Caco-2 (cell line): ENCODE measurements at places on chromosomes 3 and 15. TPM values are rescaled to one million over a fixed set of nuclear protein-coding genes. Genes with fewer than 3 reads are reported as not detected.

- no peak for DNase-seq
- H3K4me1 ChIP-seq = no peaks in the 10 kb centered on the region
- H3K27ac ChIP-seq = no peak overlapping the region
- H3K36me3 ChIP-seq = no peaks in the 10 kb centered on the region
These were observed 202.3 kb downstream of the CADPS start for GRCh38 chr3:62672988-62673313.

- H3K4me1 ChIP-seq = no peaks in the 10 kb centered on the region
- no peaks in the 10 kb centered on the region for H3K27me3 ChIP-seq
- DNase-seq = no peak
- H3K27ac ChIP-seq = no peak overlapping the region
- H3K4me3 ChIP-seq = no peak overlapping the region
These were observed 22.1 kb upstream of the MGLL start for GRCh38 chr3:127844326-127844942.

Gene MCTP2
- total RNA-seq = 9.9 and 10.9 TPM in 2 replicates

Gene CHAC1
- 54.0 and 55.8 TPM in 2 replicates for total RNA-seq

DNA sequence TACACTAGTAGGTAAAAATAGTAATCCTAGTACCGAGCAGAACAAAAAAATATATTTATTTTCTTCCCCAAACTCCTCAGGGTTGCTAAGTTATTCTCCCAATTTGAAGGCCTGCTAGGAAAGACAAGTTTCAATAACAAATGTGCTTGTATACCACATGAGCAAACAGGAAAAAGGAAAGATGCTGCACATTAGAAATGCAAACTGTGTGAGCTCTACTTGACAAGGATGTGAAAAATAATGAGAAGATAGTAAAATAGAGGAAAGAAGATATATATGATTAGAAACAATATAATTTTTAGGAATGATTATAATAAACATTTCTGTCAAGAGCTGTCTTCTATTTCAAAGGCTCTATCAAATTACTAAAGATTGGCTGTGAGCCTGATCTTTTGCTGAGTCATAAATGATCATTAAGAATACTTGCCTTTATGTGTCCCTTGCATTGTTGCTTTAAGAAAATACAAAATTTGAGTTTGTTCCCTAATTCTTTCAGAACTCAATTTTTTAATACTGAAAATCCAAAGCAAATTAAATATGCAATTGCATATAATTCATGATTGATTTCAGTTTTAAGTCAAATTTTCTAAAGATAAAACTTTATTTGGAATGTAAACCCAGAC, 174.2 kb downstream of the NEK10 start:
- no peaks in the 10 kb centered on the region for H3K36me3 ChIP-seq
- DNase-seq = no peak
- no peaks in the 10 kb centered on the region for H3K27me3 ChIP-seq
- H3K4me1 ChIP-seq = no peaks in the 10 kb centered on the region

GRCh38 chr15:72790302-72790910, 6.8 kb upstream of the ADPGK start:
- no peak overlapping the region for H3K4me3 ChIP-seq
- no peak for DNase-seq
- no peak overlapping the region for H3K27ac ChIP-seq
- no peaks in the 10 kb centered on the region for H3K27me3 ChIP-seq

DNA sequence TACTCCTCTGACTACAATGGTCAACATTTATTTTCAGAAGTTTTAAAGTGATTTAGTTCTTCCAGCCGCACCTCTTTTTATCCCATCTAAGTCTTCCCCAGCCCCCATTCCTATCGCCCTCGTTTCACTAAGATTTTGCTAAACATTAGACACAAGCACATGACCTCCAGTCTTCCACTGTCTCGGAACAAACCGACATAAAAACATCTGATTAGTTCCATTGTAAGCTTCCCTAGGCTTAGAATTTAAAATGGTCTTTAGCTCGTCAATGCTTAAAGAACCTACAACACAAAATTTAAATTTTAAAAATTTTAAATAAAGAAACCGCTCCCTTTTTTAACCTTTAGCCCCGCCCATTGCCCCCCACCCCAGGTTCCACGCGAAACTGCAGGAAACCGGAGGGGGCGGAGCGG, 284 bp upstream of the TSC22D2 start:
- no peaks in the 10 kb centered on the region; the same call in 1 of the 2 replicates for H3K36me3 ChIP-seq
- peak overlapping the region; percentile 99 for H3K27ac ChIP-seq
- no peak for DNase-seq
- H3K4me3 ChIP-seq = peak overlapping the region; percentile 99

GRCh38 chr3:186386883-186387560, 25.0 kb upstream of the DGKG start:
- no peak for DNase-seq
- no peak overlapping the region for H3K27ac ChIP-seq
- no peaks in the 10 kb centered on the region for H3K27me3 ChIP-seq
- H3K4me1 ChIP-seq = no peaks in the 10 kb centered on the region; the same call in 1 of the 2 replicates
- no peak overlapping the region for H3K4me3 ChIP-seq

DNA sequence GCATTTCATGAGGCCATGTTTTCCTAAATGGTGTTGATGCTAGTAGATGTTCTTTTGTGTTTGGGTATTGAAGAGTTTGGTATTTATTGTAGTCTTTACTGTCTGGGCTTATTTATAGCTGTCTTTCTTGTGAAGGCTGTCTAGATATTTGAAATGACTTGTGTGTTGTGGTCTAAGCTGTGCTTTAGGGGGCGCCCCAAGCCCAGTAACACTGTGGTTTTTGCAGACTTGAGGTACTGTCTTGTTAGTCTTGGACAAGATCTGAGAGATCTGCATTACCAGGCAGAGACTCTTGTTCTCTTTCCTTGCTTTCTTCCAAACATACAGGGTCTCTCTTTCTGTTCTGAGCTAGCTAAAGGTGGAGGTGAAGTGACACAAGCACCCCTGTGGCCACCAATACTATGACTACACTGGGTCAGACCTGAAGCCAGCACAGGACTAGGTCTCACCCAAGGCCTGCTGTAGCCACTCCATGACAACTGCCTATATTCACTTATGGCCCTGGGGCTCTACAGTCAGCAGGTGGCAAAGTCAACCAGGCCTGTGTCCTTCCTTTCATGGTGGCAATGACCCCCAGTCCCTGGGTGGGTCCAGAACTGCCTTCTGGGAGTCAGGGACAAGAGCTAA, 152.1 kb upstream of the TBC1D5 start:
- peak overlapping the region; percentile 24 for H3K27ac ChIP-seq
- H3K4me3 ChIP-seq = no peak overlapping the region
- peaks cover 25% of the 10 kb centered on the region for H3K4me1 ChIP-seq
- no peaks in the 10 kb centered on the region for H3K27me3 ChIP-seq
- peak; percentile 54 for DNase-seq

DNA sequence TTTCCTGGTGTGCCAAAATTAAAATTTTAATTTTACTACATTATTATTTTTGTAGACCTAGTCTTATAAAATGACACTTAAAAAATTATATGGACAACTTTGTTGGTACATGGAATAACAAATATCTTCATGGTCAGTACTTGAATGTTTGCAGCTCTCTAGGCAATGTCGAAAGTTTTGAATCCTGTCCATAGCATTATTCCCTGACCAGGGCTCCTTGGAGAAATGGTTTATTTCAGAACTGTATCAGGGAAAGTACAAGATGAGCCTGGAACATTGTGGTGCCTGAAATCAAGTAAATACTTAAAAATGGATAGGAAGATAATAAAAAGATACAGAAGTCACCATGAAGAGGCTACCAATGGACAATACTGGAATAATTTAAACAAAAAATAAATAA, 47.6 kb downstream of the ALDH1A2 start:
- no peaks in the 10 kb centered on the region for H3K36me3 ChIP-seq
- no peak overlapping the region for H3K27ac ChIP-seq
- DNase-seq = no peak
- H3K4me1 ChIP-seq = no peaks in the 10 kb centered on the region
- H3K27me3 ChIP-seq = no peaks in the 10 kb centered on the region

- no peaks in the 10 kb centered on the region for H3K36me3 ChIP-seq
- DNase-seq = no peak
- H3K27me3 ChIP-seq = no peaks in the 10 kb centered on the region
- H3K4me3 ChIP-seq = no peak overlapping the region
- no peak overlapping the region for H3K27ac ChIP-seq
These were observed 689.6 kb downstream of the MECOM start for GRCh38 chr3:168973897-168974296.

DNA sequence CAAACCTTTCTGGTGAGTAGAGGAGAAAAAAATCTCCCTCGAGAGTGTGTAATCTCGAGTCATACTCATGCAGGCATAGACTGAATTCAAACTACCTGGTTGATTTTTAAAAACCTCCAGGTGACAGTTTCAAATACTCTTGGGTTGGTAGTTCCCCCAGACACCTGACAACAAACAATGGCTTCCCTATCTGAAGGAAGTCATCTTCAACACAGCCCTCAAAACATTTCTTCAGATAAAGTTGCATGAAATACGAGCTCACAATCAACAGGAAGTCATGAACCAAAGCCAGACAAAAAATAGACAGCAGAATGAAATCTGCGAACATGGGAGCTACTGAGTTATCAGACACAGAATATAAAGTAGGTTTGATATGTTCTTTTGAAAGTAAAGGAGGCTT, 112.8 kb downstream of the ST8SIA2 start:
- H3K4me1 ChIP-seq = peaks cover 14% of the 10 kb centered on the region
- H3K27me3 ChIP-seq = no peaks in the 10 kb centered on the region
- no peak overlapping the region for H3K27ac ChIP-seq
- H3K36me3 ChIP-seq = no peaks in the 10 kb centered on the region
- no peak overlapping the region for H3K4me3 ChIP-seq

- DNase-seq = no peak
- H3K4me1 ChIP-seq = no peaks in the 10 kb centered on the region
- no peaks in the 10 kb centered on the region for H3K36me3 ChIP-seq
- no peak overlapping the region for H3K4me3 ChIP-seq
These were observed 12.5 kb downstream of the GASK1A start for GRCh38 chr3:42991341-42992315.

DNA sequence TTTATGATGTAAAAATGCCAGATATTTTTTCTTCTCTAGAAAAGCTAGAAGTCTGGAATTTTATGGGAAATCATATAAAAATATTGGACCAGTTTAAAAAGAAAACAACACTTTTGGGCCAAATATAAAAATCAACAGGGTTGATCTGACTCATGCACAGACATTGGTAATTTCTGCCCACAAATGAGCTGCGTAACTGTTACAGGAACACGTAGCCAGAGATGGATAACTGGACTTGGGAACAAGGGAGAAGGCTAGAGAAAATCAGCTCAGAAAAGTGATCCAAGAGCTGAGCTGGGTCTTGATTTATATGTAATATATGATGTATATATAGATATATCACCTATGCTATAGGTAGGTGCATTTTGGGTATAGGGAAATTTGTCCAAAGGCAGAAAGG, 36.8 kb upstream of the NAALADL2 start:
- no peak overlapping the region for H3K4me3 ChIP-seq
- DNase-seq = no peak
- H3K36me3 ChIP-seq = no peaks in the 10 kb centered on the region
- no peak overlapping the region for H3K27ac ChIP-seq
- no peaks in the 10 kb centered on the region for H3K27me3 ChIP-seq

GRCh38 chr15:29749365-29750086, 72.7 kb downstream of the TJP1 start:
- H3K4me1 ChIP-seq = 0 out of 2 replicates have a peak, but pooled peaks cover 7% of the 10 kb centered on the region
- DNase-seq = no peak
- H3K36me3 ChIP-seq = no peaks in the 10 kb centered on the region
- H3K27me3 ChIP-seq = no peaks in the 10 kb centered on the region
- no peak overlapping the region for H3K4me3 ChIP-seq
- H3K27ac ChIP-seq = peak overlapping the region; percentile 58

DNA sequence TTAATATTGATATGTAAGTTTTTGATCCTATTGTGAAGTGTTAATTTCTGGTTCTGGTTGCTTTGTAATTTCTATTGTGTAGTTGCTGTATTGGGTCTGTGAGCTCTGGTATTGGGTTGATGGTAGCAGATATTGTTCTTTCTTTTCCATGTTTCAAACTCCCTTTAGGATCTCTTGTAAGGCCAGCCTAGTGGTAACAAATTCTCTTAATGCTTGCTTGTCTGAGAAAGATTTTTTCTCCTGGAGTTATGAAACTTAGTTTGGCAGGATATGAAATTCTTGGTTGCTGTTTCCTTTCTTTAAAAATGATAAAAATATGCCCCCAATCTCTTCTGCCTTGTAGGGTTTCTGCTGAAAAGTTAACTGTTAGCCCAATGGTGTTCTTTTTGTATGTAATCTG, 268.6 kb upstream of the PLSCR5 start:
- no peak overlapping the region for H3K4me3 ChIP-seq
- no peaks in the 10 kb centered on the region for H3K4me1 ChIP-seq
- H3K27me3 ChIP-seq = no peaks in the 10 kb centered on the region

DNA sequence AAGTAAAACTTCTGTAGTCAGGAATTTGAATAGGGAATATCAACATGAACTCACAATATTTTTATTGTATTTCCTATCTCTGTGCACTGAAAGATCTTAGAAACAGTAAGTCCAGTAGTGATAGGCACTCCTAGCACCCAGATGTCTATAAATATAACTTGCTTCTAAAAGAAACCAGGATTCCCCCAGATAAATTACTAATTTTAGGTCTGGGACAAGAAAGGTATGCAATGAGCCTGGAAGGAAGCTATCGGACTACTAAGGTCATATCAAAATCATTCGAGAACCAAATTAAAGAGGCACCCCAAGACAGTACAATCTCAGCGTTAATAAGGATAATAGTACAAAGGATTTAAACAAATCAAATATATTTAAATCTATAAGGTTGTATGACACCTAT, 47.4 kb downstream of the CLDN18 start:
- no peaks in the 10 kb centered on the region for H3K36me3 ChIP-seq
- DNase-seq = no peak
- no peak overlapping the region for H3K4me3 ChIP-seq
- H3K27me3 ChIP-seq = no peaks in the 10 kb centered on the region

DNA sequence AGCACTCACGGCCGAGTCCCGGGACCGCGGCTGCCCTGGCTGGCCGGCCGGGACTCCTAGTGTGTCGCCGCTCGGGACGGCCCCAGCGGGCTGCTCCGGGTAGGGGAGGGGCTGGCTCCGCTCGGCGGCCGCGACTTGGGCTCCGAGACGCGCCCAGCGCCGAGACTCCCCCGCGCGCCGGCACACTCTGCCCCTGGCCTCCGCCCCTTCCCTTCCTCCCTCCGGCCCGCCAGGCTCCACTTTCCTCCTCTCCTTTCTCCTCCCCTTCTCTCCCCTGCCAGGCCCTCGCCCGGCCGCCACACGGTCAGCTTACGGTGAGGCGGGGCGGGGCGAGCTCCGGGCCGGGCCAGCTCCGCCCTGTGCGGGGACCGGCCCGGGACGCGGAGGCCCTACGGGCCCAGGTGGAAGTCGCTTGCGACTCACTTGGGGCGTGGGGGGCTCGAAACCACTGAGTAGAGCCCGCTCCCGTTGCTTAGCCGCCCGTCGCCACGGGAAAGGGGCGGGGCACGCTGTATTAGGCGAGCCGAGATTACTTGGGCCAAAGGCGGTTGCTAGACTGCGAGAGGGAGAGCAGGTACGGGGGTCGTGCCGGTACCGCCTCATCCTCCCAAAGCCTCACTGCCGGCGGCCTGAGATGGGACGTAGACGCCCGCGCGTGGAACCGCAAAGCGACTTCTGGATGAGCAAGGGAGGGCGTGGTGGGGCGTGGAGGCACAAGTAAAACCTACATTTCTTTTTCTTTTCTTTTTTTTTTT, at the start of gene ITGB5:
Gene ITGB5 (minus strand): TSS at position 189 of the 755 bp plus-strand sequence. CDS start 365 bp downstream, outside the sequence.
- DNase-seq = peak; percentile 90
- peak within 1 kb of the TSS; percentile 69 for H3K4me3 ChIP-seq
- peak within 1 kb of the TSS; percentile 88 for H3K27ac ChIP-seq
- no peaks in the 10 kb centered on the region for H3K36me3 ChIP-seq
